ENCODE measurements at places on chromosomes 12 and 14. TPM values are rescaled to one million over a fixed set of nuclear protein-coding genes. Genes with fewer than 3 reads are reported as not detected.

- no peak for DNase-seq
Measured at GRCh38 chr12:28024231-28024995, 51.9 kb upstream of the PTHLH start.

DNA sequence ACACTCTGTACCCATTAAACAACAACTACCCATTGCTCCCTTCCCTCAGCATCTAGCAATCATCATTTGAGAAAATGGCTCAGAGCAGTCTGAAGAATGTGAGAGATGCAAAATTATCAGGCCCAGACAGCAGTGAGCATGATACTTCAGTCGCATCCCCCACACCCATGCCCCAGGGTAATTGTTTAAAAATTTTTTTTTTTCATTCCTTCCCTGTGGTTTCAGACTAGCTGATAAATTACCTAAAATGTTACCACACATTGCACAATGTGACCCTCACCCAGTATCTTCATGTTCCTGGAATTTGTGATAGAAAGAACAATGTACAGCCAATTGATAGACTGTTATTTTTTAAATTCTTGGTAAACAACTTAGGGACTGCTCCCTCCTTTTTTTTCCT is 11.3 kb upstream of the USP15 start:
- no peak for DNase-seq

GRCh38 chr14:32939254-32940065 is 781 bp downstream of the NPAS3 start:
- peak; percentile 65 for DNase-seq

DNA sequence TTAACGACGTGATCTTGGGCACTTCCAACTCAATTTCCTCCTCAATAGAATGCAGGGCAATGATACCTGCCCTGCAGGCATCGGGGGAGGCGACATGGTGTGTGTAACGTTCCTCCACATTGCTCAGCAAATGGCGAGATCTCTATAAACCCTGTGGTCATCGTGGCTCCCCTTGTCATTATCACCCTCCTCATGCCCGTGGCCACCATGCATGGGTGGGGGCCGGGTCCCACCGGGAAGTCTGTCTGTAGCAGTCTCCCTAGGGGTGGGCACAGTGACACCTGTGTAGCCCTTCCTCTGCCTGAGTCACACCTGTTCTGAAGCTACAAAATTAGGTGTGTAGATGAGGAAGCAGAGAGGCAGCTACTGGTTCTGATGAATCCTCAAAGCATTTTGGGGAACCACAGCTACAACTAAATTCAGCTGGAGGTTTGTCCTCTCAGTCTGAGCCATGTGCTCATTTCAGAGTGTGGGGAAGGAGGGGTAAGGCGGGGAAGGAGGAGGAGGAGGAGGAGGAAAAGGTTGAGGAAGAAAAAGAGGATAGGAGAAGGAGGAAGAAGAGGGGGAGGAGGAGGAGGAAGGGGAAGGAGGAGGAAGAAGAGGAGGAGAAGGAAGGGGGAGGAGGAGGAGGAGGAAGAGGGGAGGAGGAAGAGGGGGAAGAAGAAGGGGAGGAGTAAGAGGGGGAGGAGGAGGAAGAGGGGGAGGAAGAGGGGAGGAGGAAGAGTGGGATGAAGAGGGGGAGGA is 11.0 kb upstream of the CACNA2D4 start:
- DNase-seq: no peak

DNA sequence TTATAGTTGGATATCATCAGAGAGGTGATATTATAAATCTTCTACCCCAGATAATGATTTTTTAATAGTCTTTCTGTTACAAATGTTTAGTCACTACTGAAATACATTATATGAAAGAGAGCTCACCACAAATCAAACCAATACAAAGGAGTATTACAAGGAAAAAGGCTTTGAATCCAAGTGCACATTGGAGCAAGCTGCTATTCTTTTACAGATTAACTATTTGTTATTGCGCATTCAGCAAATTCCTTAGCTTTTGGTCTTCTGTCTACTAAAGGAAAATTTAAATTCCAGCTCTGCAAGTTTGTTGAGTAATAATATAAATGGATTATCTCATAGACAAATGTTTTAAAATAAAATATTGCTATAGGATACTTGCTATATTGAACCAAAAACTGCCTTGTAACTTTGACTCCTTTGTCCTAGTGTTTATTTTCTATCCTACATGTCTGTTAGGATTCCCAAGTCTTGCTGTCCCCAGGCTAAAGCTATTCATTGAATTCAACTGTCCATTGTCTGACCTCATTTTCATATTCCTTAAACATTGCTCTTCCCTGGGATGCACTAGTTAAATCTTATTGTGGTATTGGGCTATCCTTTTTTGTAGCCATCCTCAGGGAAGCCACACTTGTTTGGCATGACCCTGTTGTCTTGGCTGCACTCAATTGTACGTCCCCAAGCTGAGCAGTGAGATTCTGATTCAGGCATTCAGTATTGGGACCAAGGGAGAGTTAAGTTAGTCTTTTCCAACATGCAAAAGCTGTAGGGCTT is 41.5 kb downstream of the PDE3A start:
- DNase-seq: no peak

- DNase-seq: no peak
Measured at GRCh38 chr14:23517650-23518326, 33.8 kb downstream of the ZFHX2 start.

DNA sequence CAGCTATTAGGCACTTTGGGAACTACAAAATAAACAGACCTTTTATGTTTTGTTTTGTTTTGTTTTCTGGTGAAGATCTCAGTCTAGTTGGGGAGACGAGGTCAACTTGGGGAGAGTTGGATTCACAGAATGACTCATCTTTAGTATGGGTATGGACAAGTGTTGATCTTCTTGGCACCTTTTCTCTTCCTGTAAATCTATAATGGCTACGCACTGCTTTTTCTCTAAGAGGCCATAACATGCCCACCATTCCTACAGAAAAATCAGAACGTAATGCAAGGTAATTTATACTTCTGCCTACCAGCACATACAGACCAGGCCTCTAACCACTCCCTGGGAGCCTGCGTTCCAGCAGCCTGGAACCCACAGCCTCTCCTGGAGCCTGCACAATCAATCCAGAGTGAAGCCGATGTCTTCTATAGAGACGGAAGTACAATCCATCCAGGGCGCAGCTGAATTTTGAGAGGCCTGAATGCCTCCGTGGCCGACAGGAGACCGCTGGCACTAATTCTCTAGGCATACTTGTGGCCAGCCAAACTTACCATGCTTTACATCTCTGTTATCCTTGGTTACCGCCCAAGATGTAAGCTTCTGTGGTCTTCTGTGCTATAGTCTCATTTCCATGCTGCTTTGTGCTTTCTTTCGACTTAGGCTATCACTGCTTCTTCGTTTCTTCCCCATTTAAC is 717 bp downstream of the PPHLN1 start:
- peak; percentile 15 for DNase-seq

GRCh38 chr12:86193931-86194330 is 62.3 kb downstream of the MGAT4C start:
- no peak for DNase-seq

GRCh38 chr12:15393995-15394394 is 71.7 kb downstream of the PTPRO start:
- no peak for DNase-seq

DNA sequence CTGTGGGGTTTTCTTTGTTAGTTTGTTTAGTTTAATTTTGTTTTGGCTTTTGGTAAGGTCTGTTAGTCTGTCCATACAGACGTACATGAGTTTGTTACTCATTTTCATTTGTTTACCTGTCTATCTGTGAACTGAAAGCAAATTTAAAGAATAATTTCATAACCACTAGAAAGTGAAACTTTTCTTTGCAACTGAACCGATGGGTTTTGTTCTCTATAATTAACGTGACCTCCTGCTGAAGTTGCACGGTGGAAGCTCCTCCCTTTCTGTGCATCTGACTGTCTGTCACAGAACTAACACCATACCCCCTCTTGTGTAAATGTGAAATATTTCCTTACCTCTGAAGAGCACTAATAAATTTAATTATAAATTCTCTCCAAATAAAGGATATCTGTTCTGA is 595.5 kb downstream of the GALC start:
- DNase-seq: no peak

GRCh38 chr12:30447061-30447750 is 248.5 kb downstream of the IPO8 start:
- DNase-seq: no peak

DNA sequence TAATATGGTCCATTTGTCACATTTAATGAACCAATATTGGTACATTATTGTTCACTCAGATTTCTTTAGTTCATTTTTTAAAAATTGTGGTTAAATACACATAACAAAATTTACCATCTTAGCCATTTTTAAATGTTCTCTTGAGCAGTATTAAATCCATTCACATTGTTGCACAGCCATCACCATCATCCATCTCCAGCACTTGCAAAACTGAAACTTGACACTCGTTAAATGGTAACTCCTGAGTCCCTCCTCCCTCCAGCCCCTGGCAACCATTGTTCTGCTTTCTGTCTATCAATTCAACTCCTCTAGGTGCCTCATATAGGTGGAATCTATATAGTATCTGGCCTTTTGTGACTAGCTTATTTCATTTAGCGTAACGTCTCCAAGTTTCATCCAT is 86.4 kb downstream of the ACACB start:
- no peak for DNase-seq

- no peak for DNase-seq
Measured at GRCh38 chr14:98835825-98836100, 436.2 kb downstream of the BCL11B start.

- no peak for DNase-seq
Measured at GRCh38 chr12:93825501-93825888, 148.3 kb downstream of the CRADD start.

- no peak for DNase-seq
Measured at GRCh38 chr12:102816816-102817434, 100.1 kb downstream of the PAH start.

GRCh38 chr12:15801770-15802744 is 12.9 kb upstream of the EPS8 start:
- no peak for DNase-seq

GRCh38 chr12:8692573-8692972 is 5.2 kb upstream of the RIMKLB start:
- DNase-seq: peak; percentile 75

DNA sequence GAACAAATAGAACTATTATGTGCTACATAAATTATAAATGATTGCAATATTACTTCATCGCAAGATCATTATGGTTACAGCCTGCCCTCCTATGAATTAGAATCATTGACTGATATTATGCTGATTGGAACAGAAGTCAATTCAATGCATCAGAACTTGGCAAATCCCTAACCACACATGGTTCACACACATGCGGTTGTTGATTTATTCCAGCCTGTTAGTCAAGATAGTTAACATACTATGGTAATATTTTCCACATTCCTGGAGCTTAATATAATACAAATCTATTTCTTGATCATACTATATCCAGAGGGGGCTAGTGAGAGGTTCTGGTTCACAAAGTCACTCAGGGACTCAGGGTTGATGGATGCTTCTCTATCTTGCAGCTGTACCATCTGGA is 9.7 kb upstream of the CACNA1C start:
- no peak for DNase-seq

GRCh38 chr14:82003426-82003825 is 469.8 kb upstream of the SEL1L start:
- DNase-seq: no peak

GRCh38 chr12:50845021-50845647 is 2.4 kb downstream of the TMPRSS12 start:
- no peak for DNase-seq

GRCh38 chr14:99033951-99034350 is 238.0 kb downstream of the BCL11B start:
- DNase-seq: no peak

- DNase-seq: no peak
Measured at GRCh38 chr12:103495469-103496456, at the start of gene C12orf42. C12orf42 (minus strand) TSS chr12:103495968; CDS start chr12:103478426, 17,542 bp downstream.

DNA sequence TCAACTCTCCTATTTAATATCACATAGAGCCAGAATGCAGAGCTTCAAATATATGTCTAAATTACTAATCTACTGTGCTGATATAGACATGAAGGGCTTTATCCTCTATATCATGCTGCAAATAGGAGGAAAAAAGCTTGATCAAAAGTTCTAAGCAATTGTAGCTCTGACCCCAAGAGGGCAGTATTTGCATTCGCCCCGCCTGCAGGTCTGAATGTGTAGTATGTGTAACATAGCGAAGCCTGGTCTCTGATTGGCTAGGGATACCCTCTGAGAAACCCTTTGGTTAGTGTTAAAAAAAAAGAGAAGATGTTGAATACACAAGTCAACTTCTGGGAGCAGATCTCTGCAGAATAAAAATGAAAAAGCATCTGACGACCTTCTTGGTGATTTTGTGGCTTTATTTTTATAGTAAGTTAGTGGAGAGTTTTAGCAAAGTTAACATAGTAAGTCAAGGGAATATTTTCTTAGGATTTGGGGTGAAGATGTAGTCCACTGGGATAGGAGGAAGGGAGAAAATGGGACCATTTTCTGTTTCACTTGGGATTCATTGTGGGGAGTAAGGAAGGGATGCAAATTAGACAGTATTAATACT is 151.6 kb upstream of the OR4E1 start:
- no peak for DNase-seq

DNA sequence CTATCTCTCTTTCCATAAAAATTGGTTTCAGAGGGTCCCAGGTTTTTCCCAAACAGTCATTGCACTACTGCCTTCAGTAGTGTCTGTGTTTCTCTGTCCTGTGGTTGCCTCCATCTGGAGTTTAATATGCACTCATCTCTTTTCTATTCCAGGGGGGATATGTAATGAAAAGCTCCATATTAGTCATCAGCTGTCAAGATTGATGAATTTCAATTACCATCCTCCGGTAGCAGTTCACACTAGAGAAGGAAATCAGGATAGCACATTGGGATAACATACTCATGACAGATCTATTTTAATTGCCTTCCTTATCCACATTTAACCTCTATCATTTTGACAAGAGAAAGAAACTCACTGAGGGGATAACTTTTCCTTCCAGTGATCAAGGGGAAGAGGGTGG is 589.0 kb upstream of the SEL1L start:
- no peak for DNase-seq

GRCh38 chr12:114820796-114821195 is 136.8 kb upstream of the TBX3 start:
- DNase-seq: no peak

DNA sequence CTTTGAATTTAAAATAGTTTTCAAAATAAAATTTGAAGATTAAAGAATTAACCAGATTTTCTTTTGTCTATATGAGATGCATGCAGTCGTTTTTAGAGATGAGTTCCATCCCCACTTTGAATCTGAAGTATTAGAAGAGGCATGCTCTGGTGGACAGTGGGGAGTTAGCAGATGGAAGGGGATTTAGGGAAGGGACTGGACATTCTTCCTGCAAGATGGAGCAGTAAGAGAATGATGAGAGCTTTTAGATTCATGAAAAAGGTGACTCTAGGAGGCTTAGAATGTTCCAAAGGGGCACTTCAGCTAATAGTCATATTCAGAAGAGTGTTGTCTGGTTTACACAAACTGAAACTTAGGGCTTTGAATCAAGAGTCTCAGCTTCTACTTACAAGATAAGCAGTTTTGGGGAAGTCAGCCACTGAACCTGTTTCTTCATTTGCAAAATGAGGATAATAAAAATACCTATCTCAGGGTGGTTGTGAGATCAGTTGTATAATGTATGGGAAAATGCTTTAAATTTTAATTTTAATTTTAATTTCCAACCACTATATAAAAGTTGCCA is 3.7 kb downstream of the ZBTB1 start:
- no peak for DNase-seq

MEG3 gene
- polyA plus RNA-seq: 305 TPM

JDP2 gene
- polyA plus RNA-seq: 22.0 TPM

INSM2 gene
- not detected for polyA plus RNA-seq

MYH6 gene
- not detected for polyA plus RNA-seq

TAS2R30 gene
- 0.22 TPM for polyA plus RNA-seq

TRIP11 gene
- polyA plus RNA-seq: 38.9 TPM

EFS gene
- 49.9 TPM for polyA plus RNA-seq

KRT77 gene
- polyA plus RNA-seq: not detected

RHEBL1 gene
- 2.1 TPM for polyA plus RNA-seq

TAS2R8 gene
- polyA plus RNA-seq: not detected

CCDC198 gene
- polyA plus RNA-seq: 43.9 TPM

CCDC175 gene
- 0.18 TPM for polyA plus RNA-seq

NPAS3 gene
- 0.64 TPM for polyA plus RNA-seq

Measured in right lung (tissue), 10 donors.